ENCODE measurements at places on chromosomes 4 and X.
A peak's percentile ranks its signal among the peaks of the same experiment; 100 is the strongest.

DNA sequence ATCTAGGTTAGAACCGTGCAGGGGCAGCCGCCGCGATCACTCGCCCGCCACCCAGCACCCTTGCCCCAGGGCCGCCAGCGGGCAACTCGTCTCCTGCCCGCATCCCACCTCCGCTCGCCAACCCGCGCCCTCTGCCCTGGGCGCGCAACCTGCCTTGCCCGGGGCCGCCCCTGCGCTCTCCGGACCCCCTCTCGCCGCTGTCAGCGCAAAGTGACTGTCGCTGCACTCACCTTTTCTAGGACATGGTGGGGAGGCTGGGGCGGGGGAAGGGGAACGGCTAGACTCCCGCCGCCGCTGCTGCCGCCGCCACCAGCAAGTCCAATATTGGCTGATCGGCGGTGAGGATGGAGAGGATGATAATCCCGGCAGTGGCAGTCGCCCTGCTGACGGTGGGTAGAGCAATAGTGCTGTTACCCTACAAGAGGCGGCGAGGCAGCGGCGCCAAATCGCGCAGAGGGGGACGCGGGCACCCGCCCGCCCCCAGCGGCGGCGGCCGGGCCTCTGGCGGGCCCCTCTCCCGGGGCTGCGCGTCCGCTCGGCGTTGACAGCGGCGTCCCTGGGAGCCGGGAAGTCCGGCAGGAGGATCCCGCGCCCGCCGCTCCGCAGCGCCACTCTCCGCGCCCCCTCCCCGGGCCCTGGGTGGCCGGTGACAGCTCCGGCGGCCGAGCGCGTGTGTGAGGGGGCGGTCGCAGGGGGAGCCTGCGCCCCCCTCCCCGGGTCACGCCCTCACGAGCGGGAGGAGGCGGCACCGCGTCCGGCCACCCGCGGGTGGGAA, 2.3 kb upstream of the NR3C2 start:
- DNase-seq: no peak

GRCh38 chr4:48271626-48272025, 2.0 kb upstream of the TEC start:
- DNase-seq: no peak

DNA sequence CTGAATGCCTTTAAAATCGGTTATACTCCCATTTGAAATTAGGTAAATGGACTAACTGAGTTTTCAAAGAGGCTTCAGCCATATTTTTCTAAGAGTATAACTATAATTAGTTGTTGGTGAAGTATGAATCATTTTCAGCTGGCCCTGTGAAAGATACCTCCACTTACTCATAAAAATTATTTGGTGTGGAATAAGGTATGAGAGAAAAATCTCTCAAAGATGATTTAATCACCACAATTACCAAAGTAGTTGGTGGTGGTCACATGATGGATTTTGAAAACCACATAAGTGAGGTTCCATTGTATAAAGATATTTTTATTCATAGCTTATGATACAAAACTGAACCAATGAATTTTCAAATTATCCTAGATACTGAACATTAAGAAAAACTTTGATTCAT, 9.0 kb upstream of the KLHL2 start:
- DNase-seq: no peak

DNA sequence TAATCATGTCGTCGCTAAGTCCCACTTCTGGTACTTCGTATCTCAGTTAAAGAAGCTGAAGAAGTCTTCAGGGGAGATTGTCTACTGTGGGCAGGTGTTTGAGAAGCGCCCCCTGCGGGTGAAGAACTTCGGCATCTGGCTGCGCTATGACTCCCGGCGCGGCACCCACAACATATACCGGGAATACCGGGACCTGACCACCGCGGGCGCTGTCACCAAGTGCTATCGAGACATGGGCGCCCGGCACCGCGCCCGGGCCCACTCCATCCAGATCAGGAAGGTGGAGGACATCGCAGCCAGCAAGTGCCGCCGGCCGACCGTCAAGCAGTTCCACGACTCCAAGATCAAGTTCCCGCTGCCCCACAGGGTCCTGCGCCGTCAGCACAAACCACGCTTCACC, 11.3 kb downstream of the PNCK start:
- DNase-seq: no peak

DNA sequence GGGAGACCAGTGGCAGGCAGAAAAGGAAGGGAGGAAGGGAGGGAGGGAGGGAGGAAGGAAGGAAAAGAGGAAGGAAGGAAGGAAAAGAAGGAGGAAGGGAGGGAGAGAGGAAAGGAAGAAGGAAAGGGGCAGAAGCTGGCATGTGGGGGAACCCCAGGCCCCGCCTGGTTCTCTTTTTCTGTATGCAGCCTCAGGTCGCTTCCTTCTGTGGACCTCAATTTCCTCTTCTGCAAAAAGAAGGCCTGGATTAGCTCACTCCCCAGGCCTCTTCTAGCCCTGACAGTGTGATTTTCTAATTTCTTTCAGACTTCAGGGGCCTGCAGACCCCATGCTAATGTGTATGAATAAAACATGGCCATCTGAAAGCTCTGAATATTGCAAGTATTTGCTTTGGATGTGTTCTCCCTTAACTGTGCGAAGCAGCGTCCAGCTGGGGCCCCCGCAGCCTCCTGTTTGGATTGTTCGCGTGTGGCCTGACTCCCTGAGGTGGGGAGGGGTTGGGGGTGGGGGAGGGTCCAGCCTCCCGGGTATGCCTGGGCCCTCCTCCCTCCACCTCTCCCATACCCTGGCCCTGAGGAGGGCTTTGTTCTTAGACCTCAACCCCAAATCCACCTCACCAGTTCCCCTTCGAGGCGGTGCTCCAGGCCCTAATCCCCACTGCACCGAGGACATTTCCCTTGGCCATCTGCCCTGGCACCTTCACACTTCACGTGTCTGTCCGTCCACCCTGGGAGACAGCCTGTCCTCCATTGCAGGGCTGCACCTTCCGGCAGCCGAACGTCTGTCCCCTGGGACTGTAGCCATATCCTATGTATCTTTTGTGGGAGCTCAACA, 199.9 kb upstream of the ATP6AP2 start:
- no peak for DNase-seq

DNA sequence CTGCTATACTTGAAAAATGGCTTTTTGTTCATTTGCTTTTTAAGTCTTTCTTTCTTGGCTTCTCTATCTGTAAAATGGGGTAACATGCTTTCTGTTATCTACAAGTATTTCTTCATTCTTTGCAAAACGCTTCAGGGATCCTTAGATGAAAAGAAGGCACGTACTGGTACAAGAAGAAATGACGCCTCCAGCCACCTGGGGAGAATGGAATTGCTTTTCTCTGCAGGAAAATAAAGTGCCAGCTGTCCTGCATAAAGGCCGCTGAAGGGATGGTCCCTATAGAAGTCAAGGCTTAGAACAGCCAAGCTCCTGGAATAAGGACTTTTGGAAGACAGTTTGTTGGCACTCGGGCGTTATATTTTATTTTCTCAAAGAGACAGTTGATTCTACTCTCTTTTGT, 210.8 kb upstream of the RASGEF1B start:
- no peak for DNase-seq

- DNase-seq: no peak
Measured at GRCh38 chrX:78496483-78496882, 162.6 kb downstream of the RTL3 start.

- no peak for DNase-seq
Measured at GRCh38 chr4:20254511-20255250, 3.0 kb downstream of the SLIT2 start.

DNA sequence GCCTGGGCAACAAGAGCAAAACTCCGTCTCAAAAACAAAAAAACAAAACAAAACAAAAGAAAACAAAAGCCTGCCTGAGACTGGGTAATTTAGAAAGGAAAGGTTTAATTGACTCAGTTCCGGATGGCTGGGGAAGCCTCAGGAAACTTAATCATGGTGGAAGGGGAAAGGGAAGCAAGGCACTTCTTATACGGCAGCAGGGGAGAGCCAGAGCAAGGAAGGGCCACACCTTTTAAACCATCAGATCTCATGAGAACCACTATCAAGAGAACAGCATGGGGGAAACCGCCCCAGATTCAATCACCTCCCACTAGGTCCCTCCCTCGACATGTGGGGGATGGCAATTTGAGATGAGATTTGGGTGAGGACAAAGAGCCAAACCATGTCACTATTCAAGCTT, 122.2 kb downstream of the UBE2K start:
- DNase-seq: no peak

DNA sequence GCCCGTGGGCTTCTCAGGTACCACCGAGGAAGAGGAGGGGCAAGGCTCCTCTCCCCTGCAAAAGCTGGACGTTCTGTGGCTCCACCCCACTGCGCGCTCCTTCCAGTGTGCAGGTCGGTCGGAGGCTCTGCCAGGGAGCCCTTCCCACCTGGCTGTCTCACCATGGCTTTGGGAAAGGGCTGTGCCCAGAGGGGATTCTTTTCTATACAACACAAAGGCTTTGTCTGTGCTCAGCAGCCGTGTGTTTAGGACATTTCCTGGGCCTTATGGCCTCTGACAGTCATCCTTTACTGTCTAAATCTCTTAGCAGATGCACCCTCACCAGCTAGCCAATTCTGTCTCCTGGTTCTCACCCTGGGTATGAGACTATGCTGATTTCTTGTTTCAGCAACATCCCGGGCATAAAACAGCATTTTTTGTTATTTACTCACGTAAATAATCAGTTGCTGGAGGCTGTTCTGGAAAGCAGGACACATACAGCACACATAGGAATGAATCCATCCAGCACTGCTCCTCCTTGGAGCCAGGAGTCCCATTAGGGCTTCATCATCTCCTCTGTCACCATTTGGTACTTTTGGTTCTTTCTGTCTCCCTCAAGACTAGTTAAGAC, 20.4 kb upstream of the ATXN3L start:
- no peak for DNase-seq

- DNase-seq: no peak
Measured at GRCh38 chr4:84948056-84948455, 18.4 kb downstream of the WDFY3 start.

DNA sequence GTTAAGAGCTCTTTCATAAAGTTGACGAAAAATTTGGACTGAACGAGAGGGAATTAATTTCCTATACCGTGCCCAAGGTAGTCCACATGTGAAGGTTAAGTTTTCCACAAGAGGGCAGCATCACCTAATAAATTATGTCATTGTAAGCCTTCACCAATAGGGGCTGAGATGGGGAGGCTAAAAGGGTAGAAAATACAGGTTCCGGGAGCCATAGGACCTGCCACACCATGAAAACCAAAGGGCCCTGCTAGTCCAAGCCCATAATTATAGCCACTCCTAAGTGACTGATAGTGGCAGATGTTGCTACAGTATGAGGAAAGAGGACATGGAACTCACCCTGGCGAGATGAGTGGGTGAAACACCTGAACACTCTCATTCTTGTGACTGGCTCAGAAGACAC, 122.2 kb downstream of the SHROOM4 start:
- DNase-seq: peak; percentile 20

GRCh38 chr4:66797608-66798007, 747.7 kb downstream of the CENPC start:
- no peak for DNase-seq

DNA sequence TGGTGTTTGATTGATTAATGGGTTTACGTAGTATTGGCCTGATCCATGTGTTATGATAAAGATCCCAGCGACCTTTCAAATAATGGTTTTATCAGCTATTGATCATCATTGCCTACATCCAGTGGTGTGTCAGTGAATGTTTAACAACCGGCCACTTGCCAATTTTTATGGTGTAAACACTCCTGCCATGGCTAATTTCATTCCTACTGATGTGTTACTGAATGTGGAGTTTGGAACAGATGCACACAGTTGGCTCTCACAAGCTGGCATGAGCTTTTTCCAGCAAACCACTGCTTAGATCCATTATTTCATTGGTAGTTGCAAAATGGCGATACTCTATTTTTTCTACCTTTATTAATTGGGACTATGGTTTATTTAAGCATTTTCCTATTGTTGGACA, 139.9 kb downstream of the REPS2 start:
- peak; percentile 100 for DNase-seq

GRCh38 chr4:71026086-71026485, 32.6 kb downstream of the DCK start:
- no peak for DNase-seq

GRCh38 chrX:86044216-86044615, 3.1 kb downstream of the CHM start:
- no peak for DNase-seq

GRCh38 chr4:164591666-164592065, 162.3 kb upstream of the SMIM31 start:
- DNase-seq: no peak

DNA sequence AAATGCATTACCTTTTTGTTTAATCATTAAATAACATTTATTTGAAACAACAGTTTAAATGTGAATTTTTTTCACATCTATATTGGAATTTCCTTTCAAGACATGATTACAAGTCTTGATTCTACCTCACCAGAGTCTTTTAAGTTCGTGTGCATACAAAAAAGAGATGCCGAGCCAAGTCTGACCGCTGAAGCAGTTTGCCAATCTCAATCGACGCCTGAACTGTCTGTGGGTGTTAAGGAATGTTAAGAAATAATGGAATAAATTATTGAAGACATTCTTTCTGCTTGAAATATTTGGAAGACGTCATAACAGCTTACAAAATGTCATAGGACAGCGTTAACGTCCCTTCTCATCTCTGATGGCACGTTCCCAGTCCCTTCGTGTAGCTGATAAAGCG, 27.9 kb upstream of the TNIP3 start:
- DNase-seq: no peak

DNA sequence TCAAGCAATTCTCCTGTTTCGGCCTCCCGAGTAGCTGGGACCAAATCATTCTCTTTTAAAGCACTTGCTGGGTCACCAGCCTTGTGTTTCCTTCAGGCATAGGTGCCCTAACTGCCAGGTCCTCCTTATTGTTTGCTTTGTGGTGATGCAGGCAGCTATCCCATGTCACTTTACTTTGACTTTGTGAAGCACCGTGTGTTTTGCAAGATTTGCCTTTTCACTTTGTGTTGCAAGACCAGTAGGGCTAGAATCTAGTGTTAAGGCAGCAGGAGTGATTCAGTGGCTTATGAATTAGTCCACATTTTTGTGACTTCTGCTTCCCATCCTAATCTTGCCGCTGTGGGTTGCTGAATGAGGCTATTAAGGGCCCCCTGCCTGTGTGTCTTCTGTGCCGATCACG, 20.2 kb downstream of the SYAP1 start:
- peak; percentile 19 for DNase-seq

DNA sequence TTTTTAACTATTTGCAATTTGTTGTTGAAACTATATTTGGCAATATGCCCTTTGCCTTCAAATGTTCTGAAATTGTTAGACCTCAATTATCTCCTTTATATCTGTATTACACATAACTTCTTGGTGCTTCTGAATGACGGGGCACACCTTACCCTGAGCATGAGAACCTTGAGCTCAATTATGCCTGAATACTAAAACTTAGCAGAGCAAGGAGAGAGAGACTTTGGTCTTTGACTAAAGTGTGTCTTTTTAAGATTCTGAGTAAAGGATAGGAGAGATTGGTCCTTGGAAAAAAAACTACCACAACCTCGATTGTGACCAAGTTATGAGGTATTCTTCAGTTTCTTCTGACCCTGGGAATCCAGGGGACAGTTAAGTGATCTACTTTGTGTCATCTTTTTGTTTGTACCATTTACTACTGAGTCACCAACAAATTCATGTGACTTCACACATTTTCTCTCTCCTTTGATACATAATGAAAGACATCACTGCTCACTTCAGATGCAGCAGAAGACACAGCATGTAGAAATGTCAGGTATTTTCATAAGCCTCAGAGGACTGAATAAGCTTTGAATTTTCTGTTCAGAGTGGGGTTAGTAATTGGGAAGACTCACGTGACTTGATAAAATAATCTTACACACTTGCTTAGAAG, 51.4 kb downstream of the PTTG2 start:
- no peak for DNase-seq

All from AML-193 (cell line).